ENCODE measurements at places on chromosomes 1 and 21.
A peak's percentile ranks its signal among the peaks of the same experiment; 100 is the strongest.

DNA sequence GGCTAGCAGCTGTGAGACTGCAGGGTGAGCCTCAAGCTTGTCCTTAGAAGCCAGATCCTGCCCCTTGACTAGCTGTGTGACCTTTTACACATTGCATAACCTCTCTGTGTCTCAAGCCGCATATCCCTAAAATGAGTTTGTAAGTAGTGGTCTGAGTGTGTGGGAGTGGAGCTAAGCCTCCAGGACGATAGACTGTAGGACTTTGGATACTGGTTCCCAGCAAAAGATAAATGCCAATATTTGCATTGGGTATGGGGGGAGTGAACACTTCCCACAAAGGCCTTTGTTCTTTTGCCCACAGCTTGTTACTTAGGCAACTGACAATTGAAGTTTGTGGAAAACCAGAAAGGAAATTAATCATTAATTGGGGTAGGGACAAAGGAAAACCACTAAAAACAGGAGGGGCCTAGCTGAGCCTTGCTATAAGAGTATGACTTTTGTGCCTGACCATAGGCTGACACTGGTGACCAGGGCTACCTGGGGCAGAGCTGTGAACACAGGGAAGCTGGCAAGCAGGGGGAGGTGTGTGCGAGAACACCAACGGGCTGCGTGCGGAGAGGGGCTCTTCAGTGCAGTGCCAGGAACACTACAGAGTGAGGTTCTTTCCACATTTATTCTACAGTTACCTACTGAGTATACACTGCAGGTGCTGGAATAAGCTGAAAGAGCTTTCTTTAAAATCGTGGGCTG is 102.4 kb upstream of the ETV3 start:
- no peak for DNase-seq

DNA sequence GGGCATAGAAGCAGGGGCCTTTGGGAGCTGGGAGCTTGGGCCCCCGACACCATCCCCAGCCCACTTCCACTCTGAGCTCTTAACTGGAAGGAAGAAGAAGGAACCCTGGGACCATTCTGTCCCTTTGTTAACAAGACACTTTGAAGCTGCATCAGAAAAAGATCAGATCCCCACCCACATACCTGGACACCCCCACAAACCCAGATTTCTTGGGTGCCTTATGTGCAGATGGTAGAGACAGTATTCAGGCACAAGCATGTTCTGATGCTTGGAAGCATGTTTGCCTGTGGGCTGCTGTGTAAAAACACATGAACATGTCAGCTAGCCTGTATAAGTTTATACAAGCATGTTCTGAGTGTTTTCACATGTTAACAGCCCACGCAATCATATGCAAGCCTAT is 3.7 kb downstream of the DLGAP3 start:
- no peak for DNase-seq

- DNase-seq: no peak
Observed at GRCh38 chr1:197692965-197693364, 82.3 kb downstream of the DENND1B start.

GRCh38 chr1:65417729-65418128 is 2.7 kb upstream of the LEPR start:
- no peak for DNase-seq

DNA sequence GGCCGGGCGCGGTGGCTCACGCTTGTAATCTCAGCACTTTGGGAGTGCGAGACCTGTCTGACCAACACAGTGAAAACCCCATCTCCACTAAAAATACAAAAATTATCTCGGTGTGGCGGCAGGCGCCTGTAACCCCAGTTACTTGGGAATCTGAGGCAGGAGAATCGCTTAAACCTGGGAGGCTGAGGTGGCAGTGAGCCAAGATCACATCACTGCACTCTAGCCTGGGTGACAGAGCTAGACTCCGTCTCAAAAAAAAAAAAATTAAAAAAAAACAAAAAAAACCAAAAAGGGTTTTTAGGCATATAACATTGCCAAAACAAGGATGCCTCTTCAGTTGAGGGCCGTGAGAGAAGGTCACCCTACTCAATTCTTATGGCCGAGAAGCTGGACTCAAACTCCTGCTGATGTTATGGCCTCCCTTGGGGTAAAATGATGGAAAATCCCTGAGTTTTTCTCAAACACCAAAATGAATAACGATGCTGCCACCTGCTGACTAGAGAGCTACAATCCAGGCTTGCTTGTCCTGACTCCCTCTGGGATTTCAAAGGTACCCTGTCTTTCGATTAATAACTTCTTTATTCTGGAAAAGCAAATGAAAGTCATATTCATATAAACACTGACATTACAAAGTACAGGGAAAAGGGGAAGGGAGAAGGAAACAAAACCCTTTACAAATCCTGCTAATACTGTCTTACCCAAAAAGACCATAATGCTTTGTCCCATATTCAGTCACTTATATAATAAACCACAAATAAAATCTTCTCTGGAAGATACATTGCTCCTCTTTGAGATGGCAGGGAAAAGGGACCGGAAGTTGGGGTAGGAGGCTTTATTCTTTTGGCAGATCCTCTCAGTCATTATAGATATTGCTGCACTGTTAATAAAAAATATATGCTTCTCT is 10.7 kb downstream of the RAB42 start:
- no peak for DNase-seq

DNA sequence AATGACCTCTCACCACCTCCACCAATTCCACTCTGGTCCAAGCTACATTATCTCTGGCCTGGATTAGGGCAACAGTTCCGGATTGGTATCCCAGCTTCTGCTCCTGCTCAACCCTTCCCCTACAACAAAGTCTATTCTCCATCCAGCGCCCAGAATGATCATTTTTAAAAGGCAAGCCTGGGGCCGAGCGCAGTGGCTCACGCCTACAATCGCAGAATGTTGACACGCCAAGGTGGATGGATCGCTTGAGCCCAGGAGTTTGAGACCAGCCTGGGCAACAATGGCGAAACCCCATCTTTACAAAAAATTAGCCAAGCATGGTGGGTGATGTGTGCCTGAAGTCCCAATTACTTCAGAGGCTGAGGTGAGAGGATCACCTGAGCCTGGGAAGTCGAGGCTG is 2.2 kb downstream of the LYST start:
- no peak for DNase-seq

GRCh38 chr21:33854604-33855003 is 61.0 kb downstream of the ATP5PO start:
- DNase-seq: no peak

- peak; percentile 87 for DNase-seq
Observed at GRCh38 chr1:145885738-145886287, at the start of gene ANKRD35. Gene ANKRD35, minus strand, starts transcription at chr1:145885866. Its CDS starts 108 bp downstream, at chr1:145885758.

GRCh38 chr1:7299329-7299799 is 471.7 kb upstream of the VAMP3 start:
- no peak for DNase-seq

DNA sequence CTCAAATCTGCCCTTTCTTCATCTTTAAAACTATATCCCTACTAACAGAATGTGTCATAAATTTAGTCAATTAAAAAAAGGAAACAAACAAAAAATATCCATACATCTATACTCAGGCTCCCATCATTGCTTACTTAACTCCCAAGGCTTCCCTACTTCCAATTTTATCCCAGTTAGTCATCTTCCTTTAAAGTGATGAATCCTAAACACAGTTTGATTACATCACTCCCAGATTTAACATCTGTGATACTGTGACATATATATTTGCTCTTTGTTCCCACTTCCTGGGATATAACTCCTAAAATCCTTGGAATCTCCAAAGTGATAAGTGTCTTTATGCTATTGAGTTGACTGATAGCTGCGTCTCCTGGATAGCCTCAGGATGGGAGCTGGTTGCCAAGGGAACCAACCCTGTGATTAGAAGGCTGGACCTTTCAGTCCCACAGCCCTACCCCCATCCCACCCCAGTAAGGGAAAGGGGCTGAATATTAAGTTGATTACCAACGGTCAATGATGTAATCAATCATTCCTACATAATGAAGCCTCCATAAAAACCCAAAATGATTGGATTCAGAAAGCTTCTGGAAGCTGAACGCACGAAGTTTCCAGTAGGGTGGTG is 21.6 kb downstream of the GLMN start:
- no peak for DNase-seq

- DNase-seq: no peak
Observed at GRCh38 chr1:91592716-91593477, 92.2 kb downstream of the CDC7 start.

GRCh38 chr1:115281143-115281542 is 56.9 kb downstream of the NGF start:
- DNase-seq: no peak

GRCh38 chr1:221696718-221697461 is 45.0 kb downstream of the DUSP10 start:
- no peak for DNase-seq

GRCh38 chr1:235259133-235259778 is 68.7 kb downstream of the ARID4B start:
- no peak for DNase-seq

- peak; percentile 25 for DNase-seq
Observed at GRCh38 chr1:168443899-168444298, 99.9 kb downstream of the XCL2 start.

DNA sequence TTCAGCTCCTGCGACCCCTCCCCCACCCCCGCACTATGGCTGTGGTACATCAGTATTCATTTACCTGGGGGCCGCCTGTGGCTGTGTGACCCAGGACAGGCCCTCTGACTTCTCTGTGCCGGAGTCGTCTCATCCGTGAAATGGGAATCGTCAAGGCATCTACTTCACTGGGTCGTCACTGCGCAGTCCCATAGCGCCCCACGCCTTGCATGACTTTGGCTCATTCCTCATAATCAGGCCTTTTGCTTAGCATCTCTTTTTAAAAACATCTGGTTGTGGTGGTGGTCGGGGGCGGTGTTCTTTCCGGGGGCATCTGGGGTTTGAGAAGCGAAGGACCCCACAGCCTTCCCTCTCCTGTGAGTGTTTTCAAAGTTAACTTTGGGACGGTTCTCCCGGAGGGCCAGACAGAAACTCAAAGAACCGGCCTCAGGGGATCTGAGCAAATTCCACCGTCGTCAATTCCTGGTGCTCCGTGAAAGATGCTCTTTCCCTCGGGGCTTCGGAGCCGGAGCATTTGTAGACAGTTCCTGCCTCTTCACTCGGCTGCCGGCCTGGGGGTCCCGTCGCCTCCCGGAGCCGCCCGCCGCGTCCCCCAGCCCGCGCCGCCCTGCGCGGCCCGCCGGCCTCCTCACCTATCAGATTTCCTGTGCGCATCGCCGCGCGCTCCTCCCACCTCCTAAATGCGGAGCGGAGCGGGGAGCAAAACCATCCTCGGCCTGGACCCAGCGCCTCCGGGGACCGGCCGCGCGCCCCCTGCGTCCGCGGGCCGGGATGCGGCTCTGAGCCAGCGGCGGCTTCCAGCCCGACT is at the start of gene B3GALT5:
Gene B3GALT5 (plus strand): TSS at position 708 of the 808 bp plus-strand sequence. CDS start 47,620 bp downstream, outside the sequence.
- DNase-seq: no peak

GRCh38 chr1:71785000-71785399 is 497.3 kb downstream of the NEGR1 start:
- DNase-seq: no peak

DNA sequence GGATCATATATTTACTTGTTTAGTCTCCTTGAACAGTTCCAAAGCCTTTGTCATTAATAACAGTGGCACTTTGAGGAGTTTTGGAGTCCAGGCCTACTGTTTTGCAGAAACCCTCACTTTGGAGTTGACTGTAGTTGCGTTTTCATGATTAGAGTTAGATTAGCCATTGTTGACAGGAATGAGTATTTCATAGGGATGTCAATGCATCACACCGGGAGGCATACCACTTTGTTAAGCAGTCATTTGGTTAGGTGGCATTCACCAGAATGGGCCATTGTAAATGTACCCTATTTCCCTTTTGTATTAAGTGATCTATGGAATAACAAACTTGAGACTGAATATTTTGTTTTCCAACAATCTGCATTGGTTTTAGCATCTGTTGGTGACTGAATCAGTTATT is 11.8 kb downstream of the MRPS6 start:
- no peak for DNase-seq

- DNase-seq: peak; percentile 17
Observed at GRCh38 chr1:158329733-158330132, 1.6 kb downstream of the CD1B start.

- DNase-seq: no peak
Observed at GRCh38 chr1:20229171-20229570, 42.9 kb upstream of the PLA2G2C start.

GRCh38 chr1:63968663-63969440 is 195.0 kb downstream of the ROR1 start:
- no peak for DNase-seq

DNA sequence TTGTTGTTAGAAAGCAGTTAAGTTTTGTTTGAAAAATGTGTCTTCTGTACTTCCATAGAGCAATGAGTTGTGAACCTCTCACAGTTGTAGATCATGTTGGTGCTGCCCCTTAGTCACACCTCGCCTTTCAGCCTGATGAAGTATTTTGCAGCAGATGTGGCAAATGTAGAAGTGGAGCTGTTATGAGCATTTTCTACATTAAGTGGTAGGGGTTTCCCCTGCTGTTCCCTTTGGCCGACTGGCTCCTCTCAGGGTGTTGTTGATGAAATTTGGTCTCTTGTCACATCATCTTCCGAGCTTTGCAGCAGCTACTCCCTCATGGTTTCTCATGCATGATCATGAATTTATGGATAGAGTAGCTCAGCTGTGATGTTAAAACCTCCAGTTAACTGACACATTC is 33.6 kb upstream of the DENND1B start:
- DNase-seq: no peak

GRCh38 chr21:40481764-40482163 is 365.2 kb downstream of the DSCAM start:
- no peak for DNase-seq

DNA sequence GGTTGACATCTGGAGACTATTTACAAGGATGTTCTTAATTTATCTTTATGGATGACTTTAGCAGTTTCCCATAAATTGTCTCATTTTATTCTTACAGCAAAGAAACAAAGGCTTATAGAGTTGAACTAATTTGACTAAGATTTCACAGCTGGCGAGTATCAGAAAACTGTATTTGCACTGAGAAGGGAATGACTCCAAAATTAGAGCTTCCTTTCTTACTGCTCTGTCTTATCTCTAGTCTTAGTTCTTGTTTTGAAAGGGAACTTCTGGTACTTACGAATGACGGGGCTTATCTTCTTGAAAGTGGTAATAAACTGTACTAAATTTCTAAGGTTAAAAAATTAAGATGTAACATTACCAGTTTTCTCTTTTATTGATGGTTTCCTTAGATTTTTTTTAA is 13.6 kb downstream of the CNST start:
- DNase-seq: no peak

DNA sequence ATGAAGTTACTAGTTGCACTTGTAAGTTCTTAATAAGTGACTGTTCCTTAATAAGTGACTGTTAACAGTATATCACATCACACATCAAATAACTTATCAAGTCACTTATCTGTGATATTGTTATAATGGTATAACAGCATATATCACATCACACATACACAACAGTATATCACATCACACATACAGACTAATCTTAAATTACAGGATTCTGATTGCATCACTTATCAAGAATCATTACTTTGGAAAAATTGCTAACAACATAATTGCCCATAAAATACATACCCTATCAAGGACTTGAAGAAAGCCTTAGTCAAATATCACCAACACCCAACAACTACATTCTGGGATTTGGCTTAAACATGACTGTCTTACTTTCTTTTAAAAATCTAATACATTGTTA is 813.5 kb downstream of the LTN1 start:
- no peak for DNase-seq

- peak; percentile 14 for DNase-seq
Observed at GRCh38 chr1:227317523-227318015, 723 bp downstream of the CDC42BPA start.

GRCh38 chr1:187415065-187415464 is 586.3 kb downstream of the PLA2G4A start:
- DNase-seq: no peak
